ENCODE measurements at places on chromosomes 3 and 15. TPM values are rescaled to one million over a fixed set of nuclear protein-coding genes. Genes with fewer than 3 reads are reported as not detected.

The HDDC3 gene
- total RNA-seq: 14.1 TPM

The TPRA1 gene
- total RNA-seq: 36.1 TPM

The CADPS gene
- 0.40 TPM for total RNA-seq

The MST1R gene
- total RNA-seq: 2.0 TPM

All from aortic smooth muscle cell (primary cell).